Hematopoietic multipotent progenitor cell treated with erythropoietin and hydrocortisone succinate and interleukin-3 and kit ligand, for 4 days (in vitro differentiated cells): ENCODE measurements at places on chromosomes 16 and 17.

DNA sequence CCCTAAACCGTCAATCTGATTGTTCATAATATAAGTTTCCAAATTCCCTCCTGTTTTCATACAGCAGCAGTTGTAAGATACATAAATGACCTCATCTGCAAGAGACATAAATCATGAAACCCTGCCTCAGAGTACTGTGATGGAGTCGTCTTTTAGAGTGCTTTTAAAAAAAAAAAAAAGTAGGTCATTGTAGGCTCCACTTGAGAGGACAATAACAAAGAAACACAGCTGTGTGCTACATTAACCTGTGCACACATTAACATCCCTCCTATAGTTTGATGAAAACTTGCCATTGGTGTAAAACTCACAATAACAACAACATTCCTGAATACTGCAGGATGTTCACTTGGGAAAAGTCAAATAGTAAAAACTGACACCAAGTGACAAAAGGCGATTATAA, 56.5 kb downstream of the XPO6 start:
- DNase-seq: no peak

DNA sequence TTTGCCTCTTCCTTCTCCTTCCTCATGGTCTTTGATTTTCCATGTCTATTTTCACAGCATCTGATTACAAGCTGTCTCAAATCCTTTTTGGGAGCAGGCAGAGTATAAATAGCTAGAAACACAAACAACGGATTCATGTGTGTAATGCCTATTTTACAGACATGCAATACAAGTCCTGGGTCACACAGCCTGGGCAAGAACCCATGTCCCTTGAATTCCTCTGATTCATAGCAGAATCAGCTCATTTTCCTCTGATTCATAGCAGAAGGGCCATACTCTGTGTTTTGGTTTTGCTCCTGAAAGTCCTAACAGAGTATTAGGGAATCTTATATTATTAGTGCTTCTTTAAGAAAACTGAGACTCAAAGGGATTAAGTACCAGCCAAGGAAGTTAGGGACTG, 71.3 kb downstream of the IRX5 start:
- no peak for DNase-seq

- DNase-seq: no peak
Measured at GRCh38 chr17:17207998-17208397, 1.9 kb upstream of the PLD6 start.

DNA sequence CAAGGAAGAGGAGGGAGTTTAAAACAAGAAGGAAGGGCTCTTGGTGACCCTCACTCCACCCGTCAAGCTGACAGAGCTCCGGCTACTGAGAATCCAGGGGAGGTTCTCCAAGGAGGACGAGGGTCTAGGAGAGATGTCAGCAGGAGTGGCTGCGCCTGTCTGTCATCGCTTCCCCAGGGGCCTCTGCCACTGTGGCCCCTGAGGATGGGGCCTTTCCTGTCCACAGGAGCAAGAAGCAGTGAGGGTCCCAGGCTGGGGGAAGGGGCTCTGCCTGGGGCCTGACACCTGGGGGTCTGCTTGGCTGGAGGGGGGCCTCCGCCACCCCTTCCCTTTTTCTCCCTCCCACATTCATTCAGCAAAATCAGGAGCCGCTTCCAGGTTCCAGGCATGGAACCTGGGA, 66.5 kb upstream of the TNRC6C start:
- no peak for DNase-seq

GRCh38 chr17:27384726-27385125, 71.5 kb upstream of the KSR1 start:
- DNase-seq: no peak

DNA sequence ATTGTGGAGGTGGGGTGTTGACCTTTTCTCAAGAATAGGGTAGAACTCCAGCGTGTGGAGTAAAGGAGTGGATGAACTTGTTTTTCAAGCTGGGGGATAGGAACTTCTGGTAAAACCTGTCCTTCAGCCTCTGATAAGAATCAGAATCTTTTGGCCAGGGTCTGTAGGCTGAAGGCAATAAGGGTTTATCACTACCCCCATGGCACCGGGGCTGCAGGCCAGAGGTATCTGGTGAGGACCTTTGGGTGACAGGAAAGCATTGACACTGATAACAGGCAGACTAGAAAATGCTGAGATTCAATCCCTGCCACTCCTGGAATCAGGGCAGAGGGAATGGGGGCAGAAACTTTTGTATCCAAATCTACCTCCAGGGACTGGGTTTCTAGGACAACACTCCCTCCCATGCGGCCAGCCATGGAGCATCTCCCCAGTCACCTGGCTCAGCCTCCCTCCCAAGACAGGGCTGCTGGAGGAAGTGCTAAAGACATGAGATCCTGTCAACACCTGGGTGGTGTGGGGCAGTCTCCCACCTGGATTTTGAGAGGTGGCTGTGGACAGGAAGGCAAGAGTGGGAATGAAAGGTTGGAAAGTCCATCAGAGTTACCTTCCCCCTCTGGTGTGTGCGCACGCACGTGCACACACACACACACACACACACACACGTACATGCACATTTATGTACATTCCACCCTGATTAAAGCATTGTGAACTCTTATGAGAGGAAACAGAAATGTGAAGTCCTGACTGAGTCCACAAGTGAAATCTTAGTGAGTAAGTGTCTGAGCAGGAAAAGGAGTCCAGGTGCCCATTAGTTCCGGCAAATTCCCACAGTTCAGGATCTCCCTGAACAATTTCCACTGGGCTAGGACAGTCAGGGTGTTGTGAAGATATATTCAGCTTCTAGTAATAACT, 53.1 kb upstream of the MARCHF10 start:
- no peak for DNase-seq

DNA sequence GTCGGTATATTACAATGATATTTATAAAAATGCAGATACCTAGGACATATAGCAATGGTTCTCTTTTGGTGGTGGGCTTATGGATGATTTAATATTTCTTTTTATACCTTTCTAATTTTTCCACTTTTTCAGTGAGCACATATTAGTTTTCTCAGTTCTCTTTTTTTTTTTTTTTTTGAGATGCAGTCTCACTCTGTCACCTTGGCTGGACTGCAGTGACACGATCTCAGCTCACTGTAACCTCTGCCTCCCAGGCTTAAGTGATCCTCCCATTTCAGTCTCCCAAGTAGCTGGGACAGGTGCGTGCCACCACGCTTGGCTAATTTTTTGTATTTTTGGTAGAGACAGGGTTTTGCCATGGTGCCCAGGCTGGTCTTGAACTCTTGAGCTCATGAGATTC, 15.1 kb downstream of the MAP3K14 start:
- DNase-seq: no peak

GRCh38 chr17:70181866-70182265, 12.5 kb downstream of the KCNJ2 start:
- no peak for DNase-seq
